ENCODE measurements at places on chromosomes 11 and 22.

DNA sequence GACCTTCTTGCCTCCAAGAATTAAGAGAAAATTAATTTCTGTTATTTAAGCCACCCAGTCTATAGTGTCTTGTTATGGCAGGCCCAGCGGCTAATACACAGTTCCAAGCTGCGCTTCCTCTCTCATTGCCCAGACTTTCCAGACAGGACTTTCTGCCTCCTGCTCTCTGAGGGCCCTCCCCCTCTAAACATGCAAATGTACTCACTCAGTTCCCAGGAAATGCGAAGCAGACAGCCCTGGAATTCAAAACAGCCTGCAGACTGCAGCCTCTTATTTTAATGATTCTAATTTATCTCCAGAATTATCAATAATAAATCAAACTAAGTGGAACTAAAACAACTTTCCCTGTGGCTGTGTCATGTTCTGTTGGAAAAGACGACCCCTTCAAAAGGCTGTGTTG, 115.5 kb upstream of the ISX start:
- no peak for DNase-seq

DNA sequence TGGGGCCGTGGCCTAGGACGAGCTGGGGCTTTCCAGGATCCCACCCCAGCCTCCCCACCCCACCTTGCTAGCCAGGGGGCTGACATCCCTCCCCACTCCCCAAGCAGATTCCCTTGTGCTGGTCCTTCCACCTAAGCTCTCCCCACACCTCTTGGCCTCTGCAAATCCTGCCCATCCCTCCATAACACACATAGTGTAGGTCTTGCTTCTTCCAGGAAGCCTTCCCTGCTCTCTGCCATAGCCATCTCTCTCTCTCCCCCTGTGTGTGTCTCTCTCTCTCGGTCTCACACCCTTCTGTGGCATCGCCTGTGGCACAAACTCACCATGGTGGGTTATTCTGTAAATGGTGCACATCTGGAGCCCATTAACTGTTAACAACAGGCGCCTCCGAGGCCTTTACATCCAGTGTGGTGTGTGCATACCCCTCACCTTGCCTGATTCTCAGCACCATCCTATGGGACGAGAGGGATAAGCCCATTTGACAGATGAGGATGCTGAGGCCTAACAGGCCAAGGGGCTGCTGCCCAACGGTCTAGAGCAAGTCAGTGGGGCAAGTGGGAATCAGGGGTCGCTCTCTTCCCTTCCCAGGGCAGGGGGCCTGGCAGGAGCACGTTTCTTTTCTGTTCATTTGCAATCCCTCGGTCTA, 22.2 kb upstream of the PICK1 start:
- no peak for DNase-seq

DNA sequence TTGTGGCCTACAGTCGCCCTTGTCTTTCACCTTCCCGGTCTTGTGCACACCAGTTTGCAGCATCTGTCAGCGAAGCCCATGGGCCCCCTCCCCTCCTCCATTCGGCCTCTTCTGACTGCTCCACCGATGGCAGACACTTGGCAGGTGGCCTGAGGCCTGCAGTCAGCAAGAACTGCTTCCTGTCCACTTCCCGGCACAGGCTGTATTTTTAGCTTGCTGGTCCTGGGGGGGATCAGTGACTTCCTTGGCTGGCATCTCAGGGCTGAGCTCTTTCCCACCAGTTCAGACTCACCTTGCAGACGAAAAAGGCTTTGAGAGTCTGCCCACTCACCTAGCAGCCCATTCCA, 106.4 kb downstream of the SYN3 start:
- no peak for DNase-seq

DNA sequence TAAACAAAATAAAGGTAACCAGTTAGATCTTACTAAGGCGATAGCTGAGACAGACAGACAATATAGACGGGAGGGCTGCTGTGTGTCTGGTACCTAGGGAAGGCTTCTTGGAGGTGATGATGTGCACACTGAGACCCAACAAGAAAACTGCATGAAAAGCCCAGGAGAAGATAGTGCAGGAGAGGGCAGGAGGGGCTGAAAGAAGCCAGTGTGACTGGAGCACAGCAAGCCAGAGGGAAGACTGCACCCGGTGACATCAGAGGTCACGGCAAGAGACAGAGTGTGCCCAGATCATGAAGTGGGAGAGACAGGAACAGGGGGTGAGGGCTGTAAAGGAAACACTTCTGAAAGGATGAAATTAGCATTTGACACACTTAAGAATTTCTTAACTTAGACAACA, 266.3 kb downstream of the BRD1 start:
- DNase-seq: no peak

DNA sequence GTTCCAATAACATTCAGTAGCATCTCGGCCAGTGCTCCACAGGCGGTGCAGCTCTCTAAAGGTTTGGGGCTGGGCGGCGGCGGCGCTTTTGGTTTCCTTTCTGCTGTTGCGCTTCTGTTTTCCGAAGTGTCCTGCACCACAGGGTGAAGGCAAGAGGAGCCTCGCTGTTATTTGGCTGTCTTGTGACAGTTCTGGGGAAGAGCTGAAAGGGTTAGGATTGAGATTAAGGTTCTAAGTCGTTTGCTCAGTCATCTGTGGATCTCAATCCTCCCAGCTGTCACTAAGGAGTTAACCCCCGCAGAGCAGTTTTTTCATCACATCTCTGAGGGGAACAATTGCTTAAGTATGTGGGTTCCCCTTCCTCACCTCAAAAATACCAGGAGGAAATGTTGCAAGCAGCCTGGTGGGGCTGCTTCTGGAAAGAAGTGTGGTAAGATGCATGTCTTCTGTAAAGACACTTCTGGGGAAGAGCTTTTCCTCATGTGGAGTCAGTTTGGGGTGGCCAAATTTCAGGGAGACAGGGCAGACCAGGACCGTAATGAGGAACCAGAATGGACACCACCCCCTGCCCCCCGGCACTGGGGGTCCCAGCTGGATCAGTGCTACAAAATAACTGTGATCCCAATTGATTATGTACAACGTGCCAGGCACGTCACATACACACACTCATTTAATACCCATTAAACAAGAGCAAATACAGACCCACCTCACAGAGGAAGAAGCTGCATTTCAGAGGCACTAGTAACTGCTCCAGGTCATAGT, 14.2 kb downstream of the TMEM121B start:
- DNase-seq: no peak

DNA sequence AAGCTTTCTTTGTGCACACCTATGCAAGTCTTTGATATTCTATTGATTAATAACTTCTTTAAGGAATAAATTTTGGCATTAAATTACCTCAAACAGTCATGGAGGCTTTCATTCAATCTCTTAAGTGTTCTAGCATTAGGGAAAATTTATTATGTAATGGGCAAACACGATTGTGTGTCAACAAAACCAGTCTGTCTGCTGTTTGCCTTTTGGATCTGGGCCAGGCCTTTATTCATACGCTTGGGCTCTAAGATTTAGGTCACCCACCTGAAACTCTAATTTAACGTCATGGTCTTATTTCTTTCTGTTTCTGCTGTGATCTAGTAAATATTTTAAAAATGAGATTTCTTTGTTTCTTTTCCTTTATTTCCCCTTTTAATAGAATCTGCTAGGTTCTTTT, 1270.6 kb downstream of the LRRC4C start:
- no peak for DNase-seq

DNA sequence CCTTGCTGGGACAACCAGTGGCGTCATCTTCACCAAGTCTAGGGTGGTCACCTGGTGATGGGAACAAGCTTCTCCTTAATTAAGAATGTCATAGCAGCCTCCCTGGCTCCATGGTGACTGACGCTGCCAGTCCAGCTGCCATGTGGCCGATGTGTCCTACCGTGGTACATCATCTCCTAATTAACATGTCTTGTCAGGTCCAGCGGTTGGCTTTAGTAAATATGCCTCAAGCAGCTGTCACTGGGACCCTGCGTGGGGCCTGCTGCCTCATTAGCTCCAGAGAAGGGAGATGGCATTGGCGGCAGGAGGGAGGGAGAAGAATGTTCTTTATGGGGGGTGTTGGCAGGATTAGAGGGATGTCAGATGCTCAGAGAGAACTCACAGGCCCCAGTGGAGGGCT, 271.9 kb downstream of the ST3GAL4 start:
- DNase-seq: no peak

- DNase-seq: peak; percentile 34
Observed at GRCh38 chr11:13338427-13339069, 61.0 kb downstream of the BMAL1 start.

- DNase-seq: no peak
Observed at GRCh38 chr11:110837603-110838002, 125.4 kb upstream of the ARHGAP20 start.

- no peak for DNase-seq
Observed at GRCh38 chr22:38070250-38070921, 13.2 kb downstream of the PICK1 start.

- DNase-seq: no peak
Observed at GRCh38 chr22:27647540-27647939, 154.0 kb downstream of the MN1 start.

Data from AG09319 (cell line).